ENCODE measurements at places on chromosomes 13 and 19.

DNA sequence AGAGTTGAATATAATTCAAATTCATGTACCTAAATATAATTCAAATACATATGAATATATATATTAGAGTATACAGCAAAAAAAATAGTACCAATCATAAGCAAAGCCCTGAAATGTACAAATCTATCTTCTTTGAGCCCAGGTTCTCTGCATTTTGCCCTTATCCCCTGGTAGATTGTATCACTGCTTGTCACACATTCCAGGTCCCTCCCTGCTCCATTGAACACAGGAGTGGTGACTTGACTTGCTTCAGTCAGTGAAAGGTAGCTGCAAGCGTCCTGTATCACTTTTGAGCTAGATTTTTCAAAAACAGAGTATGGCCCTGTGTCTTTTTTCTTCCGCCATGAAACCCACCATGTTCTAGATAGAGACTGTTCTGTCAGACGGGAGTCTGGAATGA is 369.4 kb downstream of the LIG4 start:
- no peak for DNase-seq

GRCh38 chr13:99379856-99380801 is 72.9 kb upstream of the GPR183 start:
- no peak for DNase-seq

GRCh38 chr19:39359026-39359425 is 16.8 kb downstream of the SAMD4B start:
- DNase-seq: no peak

DNA sequence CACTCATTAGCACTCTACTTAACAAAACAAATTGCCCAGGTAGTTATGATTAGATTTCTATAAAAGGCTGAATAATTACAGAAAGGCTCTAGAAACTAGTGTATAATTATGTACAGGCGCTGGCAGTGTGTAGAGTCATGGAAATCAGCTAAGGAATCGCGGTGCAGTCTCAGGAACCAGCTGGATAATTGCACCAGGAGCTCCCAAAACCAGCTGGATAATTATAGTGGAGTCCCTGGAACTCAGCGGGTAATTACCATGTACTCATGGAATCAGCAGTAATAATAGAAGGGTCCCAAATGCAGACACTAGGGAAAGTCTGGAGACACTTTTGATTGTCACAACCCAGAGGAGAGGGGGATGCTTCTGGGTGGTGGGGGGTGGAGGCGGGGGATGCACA is 23.2 kb upstream of the TTYH1 start:
- DNase-seq: no peak

GRCh38 chr13:37797631-37798030 is 71.9 kb downstream of the TRPC4 start:
- DNase-seq: no peak

- no peak for DNase-seq
Observed at GRCh38 chr19:30519607-30520205, 147.5 kb downstream of the ZNF536 start.

DNA sequence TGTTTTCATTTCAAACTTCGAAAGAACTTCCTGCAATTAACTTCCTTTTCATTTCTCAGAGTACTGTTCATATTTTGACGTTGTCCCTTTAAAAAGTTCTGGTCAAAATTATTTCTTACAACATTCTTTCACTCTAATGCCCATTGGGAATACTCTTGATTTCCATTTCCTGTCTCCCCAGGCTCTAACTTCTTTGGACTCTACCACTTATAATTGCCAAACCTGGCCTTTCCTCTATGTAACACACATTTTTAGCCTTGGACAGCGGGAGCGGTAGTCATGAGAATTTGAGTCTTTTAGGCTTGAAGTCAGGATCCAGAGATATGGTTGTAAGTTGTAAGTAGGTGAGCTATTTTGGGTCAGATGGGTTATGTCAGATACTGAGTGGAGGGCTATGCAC is 163.5 kb upstream of the SPRY2 start:
- DNase-seq: no peak

Measured in memory B cell (primary cell).